Activated CD4-positive, alpha-beta T cell treated with anti-CD3 and anti-CD28 coated beads, Interleukin-2, amount 10 ng/mL, durations not matched to agents 24 days and 14 days (primary cell): ENCODE measurements at places on chromosomes 12 and 14. TPM values are rescaled to one million over a fixed set of nuclear protein-coding genes. Genes with fewer than 3 reads are reported as not detected.

DNA sequence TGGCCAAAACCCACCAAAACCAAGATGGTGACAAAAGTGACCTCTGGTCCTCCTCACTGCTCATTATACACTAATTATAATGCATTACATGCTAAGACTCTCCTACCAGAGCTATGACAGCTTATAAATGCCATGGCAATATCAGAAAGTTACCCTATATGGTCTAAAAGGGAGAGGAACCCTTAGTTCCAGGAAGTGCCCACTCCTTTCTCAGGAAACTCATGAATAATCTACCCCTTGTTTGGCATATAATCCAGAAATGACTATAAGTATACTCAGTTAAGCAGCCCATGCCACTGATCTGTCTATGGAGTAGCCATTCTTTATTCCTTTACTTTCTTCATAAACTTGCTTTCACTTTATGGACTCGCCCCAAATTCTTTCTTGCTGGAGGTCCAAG is 43.0 kb upstream of the FUT8 start:
- no peak for DNase-seq

The PELI2 gene
- 2.8 and 3.0 TPM in 2 replicates for total RNA-seq

The ASB2 gene
- 21.1 and 21.6 TPM in 2 replicates for total RNA-seq

The RNF31 gene
- 95.1 and 95.6 TPM in 2 replicates for total RNA-seq

The RBP5 gene
- not detected in 2 replicates for total RNA-seq
